ENCODE measurements at places on chromosomes 6 and 20. TPM values are rescaled to one million over a fixed set of nuclear protein-coding genes. Genes with fewer than 3 reads are reported as not detected.

- DNase-seq = no peak
Observed at GRCh38 chr6:27777614-27778355, 134.4 kb downstream of the OR2B2 start.

GRCh38 chr6:6912817-6913744 lies 194.7 kb upstream of the RREB1 start:
- DNase-seq = no peak

DNA sequence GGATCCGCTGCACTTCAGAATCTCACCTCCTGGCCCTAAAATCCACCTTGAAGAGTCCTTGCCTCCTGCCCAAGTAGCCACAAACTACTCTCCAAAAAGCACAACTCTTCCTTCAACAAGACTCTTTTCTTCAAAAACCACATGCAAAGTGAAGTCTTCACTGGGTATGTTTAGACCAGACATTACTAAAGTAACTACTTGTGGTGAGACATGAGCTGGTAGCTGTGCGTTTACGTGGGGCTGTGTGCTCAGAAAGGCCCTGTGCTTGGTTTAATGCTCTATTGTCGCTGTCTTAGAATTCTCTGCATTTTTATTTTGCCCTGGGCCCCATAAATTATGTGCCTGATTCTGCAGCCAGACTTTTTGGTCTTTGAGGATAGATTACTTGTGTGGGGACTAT lies 104.4 kb upstream of the HDAC2 start:
- DNase-seq = no peak

GRCh38 chr20:16428112-16428511 lies 145.1 kb downstream of the KIF16B start:
- DNase-seq = no peak

The SIM1 gene
- total RNA-seq = not detected

The TINAG gene
- total RNA-seq = not detected

GRCh38 chr6:164208371-164208770 lies 793.9 kb downstream of the QKI start:
- peak; percentile 62 for DNase-seq

DNA sequence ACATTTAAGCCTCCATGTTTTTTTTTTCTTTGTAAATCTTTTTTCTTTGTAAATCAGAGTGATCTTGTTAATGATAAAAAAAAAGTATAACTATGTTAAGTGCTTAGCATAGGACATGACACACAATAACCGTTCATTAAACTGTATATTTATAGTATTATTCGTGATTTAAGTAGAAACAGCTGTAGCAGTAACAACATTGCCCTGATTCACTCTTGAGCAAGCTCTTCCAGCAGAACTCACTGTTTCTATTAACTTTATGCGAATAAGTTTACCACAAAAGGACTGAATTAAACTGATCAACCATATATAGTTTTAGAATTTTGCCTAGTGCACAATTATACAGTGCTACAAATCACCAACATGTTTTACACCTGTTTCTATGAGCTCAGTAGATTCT lies 1338.0 kb upstream of the EYS start:
- no peak for DNase-seq

- no peak for DNase-seq
Observed at GRCh38 chr6:152680879-152681517, 16.7 kb upstream of the MYCT1 start.

The EPPIN gene
- total RNA-seq = not detected

The GPX5 gene
- total RNA-seq = not detected

DNA sequence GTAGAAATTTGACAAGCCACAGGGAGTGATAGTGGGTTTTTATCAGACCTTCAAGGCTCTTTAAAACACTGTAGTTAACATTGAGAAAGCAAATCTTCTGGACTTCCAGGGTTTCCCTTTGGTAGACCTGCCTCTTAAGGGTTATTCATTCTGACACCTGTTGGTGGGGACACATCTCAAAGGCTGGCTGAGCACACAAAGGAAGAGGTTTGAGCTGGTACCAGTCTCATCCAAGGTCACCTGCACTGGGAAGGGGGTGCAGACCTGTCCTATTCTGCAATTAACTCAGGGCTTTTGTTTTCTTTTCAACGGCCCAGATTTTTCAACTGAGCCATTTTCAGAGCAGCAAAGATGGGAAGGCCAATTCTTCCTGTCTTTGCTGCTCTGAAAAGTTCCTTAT lies 45.6 kb downstream of the EDN1 start:
- DNase-seq = no peak

DNA sequence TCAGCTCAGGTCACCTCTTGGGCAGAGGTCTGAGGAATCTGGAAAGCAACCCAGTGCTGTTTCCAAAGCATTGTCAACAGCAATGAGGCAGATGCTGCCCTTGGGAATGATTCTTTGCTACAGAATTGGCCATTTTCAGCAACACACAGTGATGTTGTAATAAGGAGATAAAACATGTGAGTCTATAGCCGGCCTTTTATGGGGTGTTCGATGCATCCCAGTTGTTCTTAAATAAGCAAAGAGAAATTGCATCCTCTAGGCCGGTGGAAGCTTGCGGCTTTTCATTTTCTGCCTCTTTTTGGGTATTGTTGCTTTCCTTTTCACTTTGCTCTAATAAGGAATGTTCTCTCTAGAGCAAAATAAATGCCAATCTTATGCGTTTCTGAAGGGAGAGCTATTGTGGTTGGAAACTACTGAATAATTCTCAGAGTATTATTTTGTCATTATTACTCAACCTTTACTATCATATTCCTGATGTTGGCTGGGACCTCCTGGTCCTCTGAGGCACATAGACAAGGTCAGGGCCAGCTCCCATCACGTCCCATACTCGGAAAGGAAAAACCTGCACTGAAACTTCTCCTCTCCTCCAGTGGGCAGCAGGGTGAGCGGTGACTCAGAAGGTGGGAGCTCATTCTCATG lies 214.2 kb downstream of the CDH26 start:
- DNase-seq = no peak

- DNase-seq = no peak
Observed at GRCh38 chr6:113888493-113888892, 31.3 kb downstream of the MARCKS start.

GRCh38 chr6:147417954-147418353 lies 90.5 kb upstream of the SAMD5 start:
- no peak for DNase-seq

DNA sequence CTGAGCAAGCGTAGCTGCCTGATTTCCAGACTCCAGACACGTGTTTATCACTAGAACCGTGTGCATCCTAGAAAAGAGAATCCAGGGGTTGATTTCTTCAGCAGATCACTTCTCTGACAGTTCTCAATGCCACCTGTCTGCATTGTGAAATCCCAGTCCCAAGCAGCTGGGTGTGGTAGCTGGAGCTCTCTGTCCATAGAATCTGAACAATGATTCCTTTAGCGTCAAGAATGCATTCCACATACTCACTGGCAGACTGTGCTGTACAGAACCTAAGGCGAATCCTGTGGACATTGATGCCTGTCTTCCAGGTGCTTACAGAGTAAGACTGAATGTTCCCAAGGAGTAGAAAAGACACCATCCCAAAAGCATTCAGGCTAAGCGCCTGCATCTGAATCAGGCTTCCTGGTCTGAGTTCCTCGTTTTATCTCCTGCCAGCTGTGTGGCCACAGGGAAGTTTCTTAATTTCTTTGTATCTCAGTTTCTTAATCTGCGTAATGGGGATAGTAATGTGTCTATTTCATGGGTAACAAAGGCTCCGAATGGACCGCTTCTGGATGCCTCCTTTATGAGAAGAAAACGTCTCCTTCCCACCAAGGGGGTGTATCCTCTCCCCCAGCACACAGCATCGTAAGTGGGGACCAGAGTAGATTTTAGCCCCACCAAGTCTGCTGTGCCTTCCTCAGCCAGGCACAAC lies 10.4 kb upstream of the TRAF3IP2 start:
- DNase-seq = no peak

- no peak for DNase-seq
Observed at GRCh38 chr20:50578778-50579165, 68.6 kb downstream of the PTPN1 start.

The AGER gene
- total RNA-seq = 0.98 TPM

- peak; percentile 63 for DNase-seq
Observed at GRCh38 chr6:36679043-36679833, 724 bp downstream of the CDKN1A start.

The VGLL2 gene
- not detected for total RNA-seq

DNA sequence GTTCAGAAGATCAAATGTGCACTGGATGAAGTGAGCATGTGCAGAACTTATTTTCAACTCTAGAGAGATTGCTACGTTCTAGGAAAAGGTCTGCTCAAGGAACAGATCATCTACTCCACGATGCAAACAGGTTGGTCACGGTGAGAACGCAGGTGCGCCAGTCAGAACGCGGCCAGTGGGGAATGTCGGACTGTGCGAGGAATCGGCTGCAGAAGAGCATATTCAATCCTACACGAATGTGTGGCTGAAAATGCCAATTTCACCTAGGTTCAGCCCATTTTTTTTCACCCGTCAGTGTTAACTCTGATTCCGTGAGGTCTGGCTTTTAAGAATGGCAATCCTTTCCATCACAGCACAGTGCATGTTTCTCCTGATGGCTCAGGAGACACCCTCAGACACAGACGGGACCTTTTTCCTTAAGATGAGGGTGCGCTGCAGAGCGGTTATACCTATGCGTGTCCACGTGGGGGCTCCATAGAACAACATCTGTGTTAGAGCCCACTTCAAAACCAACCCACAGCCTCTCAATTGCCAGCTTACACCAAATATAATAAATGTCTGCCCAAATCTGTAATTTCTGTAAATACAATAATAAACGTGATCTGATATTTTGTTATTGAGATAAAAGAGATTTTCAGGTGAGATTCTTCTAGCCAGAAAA lies 250.4 kb downstream of the FOXA2 start:
- peak; percentile 64 for DNase-seq

GRCh38 chr6:163577404-163577803 lies 162.9 kb downstream of the QKI start:
- no peak for DNase-seq

GRCh38 chr6:20846602-20847028 lies 312.4 kb downstream of the CDKAL1 start:
- DNase-seq = peak; percentile 48

DNA sequence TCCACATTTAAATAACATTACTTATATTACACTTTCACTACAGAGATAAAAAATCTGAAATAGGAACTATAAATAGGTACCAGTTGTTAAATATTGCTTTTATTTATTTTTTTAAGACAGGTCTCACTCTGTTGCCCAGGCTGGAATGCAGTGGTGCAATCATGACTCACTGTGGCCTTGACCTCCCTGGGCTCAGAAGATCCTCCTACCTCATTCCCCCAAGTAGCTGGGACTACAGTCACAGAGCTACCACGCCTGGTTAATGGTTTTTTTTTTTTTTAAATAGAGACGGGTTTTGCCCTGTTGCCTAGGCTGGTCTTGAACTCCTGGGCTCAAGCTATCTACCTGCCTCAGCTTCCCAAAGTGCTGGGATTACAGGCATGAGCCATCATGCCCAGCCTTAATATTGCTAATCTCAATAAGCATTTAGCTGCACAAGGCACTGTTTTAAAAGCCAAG lies 17.3 kb downstream of the EEF1E1 start:
- DNase-seq = peak; percentile 92

- no peak for DNase-seq
Observed at GRCh38 chr6:13370623-13371022, 42.3 kb upstream of the TBC1D7 start.

DNA sequence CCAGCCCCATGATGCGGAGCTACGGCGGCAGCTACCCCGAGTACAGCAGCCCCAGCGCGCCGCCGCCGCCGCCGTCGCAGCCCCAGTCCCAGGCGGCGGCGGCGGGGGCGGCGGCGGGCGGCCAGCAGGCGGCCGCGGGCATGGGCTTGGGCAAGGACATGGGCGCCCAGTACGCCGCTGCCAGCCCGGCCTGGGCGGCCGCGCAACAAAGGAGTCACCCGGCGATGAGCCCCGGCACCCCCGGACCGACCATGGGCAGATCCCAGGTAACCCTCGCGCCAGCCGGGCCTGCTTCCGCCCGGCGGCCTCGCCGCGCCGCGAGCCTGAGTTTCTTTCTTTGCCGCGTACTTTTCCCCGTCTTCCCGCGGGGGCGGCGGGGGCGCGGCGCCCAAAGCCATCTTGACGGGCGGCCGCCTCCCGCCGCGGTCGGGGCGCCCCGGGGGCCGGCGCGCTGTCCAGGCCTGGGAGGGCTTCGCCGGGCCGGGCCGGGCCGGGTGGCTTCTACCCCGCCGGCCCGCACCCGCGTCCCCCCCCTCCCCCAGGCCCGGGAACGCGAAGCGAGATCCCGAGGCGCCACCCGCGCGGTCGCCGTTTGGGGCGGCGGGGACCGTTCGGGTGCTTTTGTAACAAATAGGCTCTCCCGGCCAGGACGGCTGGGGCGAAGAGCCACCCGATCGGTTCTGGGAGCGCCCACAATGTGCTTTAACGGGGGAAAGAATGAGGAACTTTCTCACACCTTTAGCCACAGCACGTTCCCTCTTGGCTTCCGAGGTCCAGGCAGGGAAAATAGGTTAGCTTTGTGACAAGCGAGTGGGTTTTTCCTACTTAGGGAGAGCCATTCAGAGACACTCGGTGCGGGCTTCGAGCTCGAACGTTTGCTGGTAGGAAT lies 2.3 kb downstream of the ARID1B start:
- DNase-seq = peak; percentile 29

GRCh38 chr6:31580807-31581433 lies 1.3 kb downstream of the LTB start:
- DNase-seq = peak; percentile 78

DNA sequence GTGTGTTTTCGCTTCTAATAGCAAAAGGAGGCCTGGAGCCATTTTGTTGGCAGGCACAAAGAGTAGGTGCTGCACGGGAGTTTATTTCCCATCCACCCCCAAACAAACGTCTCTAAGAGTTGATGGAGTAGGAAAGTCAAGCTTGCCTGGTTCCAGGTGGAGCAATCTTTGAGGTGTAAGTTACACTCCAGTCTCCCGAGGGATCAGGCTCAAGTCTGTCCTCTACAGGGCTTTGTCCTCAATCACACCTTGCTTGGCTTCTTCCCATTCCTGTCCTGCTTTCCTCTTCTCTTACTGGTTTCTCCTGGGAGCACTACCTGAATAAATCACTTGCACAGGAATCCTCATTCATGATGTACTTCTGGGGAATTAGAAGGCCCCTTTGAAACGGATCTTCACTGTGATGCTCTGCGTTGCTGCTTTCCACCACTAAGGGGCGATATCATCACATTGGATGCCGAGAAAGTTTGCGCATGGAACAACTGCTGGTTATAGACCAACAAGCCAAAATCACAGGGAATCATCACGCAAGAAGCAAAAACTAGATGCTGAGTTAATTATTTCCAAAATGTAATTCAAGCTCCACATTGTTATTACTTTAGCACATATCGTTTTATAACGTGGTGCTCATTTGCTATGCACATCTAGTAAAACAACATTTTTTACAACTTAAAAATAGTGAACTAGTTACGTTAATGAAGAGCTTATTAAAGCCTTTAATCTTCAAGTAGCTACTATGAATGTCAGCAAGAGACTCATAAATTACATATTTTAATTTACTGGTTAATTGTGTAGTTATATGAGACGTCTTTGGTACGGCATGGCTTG lies 156.8 kb downstream of the DNAH8 start:
- DNase-seq = peak; percentile 48

- DNase-seq = peak; percentile 2
Observed at GRCh38 chr6:67630146-67630545, 1004.9 kb upstream of the ADGRB3 start.

DNA sequence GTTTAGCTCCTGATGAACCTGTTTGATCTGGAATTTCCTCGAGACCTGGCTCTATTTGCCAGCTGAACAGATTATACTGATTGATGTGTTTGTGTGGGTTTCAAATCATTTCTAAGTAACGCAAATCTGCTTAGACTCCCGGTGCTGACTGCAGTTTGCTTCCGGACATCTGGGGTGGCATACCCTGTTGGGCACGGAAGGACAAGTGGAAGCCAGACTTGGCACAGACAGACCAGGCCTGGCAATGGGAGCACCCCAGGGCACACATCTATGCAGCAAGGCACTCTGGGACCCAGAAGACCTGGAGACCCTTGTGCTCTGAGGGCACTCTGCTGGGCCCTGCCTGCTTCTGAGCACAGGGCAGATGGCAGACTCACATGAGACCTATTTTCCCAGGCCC lies 433.7 kb upstream of the CHD6 start:
- DNase-seq = no peak
